ENCODE measurements at places on chromosomes 1 and 21.

- no peak for DNase-seq
Measured at GRCh38 chr1:64199154-64199553, 4.3 kb upstream of the UBE2U start.

DNA sequence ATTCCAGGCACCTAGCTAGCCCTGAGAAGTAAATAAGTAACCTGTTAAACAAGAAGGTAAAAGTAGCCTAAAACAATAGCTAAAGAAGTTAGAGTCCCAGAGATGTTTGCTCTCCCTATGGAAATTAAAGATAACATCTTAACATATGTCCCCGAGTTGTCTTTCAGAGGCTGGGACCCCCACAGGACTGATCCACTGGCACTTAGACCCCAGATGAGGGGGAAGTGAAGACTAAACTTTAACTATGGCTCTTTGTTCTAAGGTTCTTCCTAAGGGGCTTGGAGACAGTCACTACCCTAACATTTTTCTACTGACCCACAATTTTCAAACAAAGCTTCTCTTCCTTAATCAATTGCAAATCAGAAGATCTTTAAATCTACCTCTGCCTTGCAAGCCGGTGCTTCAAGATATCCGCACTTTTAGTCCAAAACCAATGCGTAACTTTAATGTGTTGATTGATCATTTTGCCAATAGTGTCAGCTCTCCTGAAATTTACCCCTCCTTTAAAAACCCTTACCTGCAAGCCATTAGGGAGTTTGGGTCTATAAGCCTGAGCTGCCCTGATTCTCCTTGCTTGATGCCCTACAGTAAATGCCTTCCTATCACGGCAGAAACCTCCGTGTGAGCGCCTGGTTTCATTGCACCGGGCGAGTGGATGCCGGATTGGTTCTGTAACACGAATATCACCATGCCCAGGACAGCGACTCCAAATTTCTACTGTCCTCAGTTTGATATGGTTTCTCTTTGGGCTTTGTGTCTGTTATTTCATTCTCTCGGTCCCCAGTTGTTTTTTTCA is 404.4 kb downstream of the SIPA1L2 start:
- no peak for DNase-seq

- no peak for DNase-seq
Measured at GRCh38 chr1:201014816-201015200, 8.7 kb downstream of the KIF21B start.

DNA sequence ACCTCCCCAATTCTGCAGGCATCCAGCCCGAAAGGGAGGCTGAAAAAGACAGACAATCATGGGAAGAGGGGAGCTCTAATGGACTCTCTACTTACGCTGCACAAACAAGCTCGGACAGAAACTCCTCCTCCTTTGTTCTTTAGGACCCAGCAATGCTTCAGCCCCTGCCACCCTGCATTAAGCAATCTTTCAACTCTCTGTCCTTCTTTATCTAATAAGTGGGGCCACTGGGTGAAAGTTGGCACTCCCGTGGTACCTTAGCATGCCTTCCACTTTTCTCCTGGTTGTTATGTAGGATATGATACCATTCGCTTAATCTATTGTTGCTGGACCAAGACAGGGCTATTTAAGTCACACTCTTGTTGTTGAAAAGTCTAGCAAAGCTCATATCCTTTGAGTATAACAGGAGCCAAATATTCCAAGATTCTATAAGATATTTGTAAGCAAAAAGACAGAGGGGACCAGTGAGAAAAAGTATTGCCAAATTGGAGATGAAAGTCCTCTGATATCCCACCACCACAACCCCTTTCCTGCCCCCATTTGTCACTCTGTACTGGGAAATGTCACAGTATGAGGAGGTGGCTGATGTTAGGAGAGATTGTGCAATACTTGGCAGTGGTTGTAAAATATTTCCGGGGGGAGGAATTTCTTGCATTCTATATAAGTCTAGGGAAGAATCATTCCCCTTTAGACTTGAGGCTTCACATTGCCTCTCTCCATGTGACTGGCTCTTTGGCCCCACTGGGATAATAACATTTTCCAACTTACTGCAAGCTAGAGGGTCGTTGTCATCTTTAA is 137.3 kb upstream of the GJB5 start:
- DNase-seq = no peak

DNA sequence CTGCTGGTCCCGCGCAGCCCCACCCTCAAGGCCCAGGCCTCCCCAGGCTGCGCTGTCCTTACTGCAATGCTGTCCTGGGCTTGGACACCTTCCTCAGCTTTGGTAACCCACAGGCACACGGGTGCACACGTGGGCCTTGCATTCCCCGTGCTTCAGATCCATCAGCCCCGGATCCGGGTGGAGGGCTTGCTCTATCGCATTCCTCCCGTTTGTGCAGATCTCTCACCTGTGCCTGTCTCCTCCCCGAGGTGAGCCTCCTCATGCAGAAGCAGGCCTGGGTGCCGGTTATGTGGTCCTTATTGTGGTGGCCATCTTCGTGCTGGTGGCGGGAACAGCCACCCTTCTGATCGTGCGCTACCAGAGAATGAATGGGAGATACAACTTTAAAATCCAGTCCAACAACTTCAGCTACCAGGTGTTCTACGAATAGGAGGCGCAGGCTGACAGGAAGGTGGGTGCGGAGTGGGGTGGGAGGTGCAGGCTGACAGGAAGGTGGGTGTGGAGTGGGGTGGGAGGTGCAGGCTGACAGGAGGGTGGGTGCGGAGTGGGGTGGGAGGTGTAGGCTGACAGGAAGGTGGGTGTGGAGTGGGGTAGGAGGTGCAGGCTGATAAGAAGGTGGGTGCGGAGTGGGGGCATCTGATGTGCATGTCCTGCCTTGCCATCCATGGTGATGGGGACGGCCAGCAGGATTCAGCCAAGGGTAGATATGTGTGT is 66.2 kb downstream of the UMODL1 start:
- no peak for DNase-seq

DNA sequence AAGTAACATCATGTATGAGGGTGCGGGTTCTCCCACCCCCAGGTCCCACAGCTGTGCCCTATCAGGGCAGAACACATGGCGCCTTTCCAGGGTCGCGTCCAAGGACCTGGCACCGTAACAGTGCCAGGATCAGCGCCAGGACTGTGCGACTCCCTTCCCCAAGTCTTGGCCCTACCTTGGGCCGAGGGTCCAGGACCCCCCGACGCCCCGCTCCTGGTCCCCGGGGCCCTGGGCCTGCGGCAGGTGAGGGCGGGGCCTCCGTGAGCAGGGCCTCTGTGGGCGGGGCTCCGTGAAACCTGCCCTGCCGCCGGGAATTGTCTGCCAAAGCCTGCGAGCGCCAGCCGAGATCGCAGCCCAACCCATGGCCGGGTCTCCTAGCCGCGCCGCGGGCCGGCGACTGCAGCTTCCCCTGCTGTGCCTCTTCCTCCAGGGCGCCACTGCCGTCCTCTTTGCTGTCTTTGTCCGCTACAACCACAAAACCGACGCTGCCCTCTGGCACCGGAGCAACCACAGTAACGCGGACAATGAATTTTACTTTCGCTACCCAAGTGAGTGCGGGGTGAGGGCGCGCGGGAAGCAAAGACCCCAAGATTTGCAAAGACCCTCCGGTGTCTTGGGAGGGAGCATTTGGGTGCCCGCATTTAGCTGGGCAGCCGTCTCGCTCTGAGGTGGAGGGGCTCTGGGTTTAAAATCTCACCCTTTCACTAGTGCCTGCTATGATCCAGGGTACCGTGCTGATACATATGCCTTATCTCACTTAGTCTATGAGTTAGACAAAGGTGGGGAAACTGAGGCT is at the start of gene RHBG:
Gene RHBG (plus strand): TSS at position 323 of the 796 bp plus-strand sequence. CDS start 39 bp downstream, at position 362.
- no peak for DNase-seq

- DNase-seq = no peak
Measured at GRCh38 chr1:65795311-65795710, 2.6 kb downstream of the PDE4B start.

DNA sequence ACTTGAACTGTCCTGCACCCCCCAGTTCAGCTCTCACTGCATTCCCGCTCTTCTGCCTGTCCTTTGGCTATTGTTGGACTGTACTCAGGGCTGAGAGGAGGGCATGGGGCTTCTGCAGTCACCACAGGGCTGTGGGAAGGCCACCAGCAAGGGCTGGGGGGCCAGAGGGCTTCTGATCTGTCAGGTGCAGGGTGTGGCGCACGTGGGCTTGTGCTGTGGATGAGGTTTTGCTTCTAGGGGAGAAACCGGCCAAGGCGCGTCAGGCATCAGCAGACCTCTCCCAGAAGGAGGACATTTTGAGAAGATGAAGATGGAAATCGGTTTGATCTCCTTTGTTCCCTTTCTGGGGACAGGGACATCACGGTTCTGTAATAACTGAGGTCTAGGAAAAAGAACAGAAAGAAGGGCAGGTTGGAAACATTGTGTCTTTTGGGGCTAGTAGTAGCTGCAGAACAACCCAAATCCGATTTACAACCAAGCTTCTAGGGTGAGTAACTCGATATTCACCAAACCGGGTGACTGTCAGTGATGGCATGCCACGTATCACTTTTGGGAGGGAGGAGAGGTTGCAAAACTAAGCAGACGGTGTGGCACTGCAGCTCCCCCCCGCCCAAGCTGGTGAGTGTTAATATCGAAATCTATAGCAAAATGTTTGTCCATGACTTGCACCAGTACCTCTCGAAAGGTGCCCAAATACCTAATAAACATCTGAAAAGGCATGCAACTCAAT is 40.9 kb downstream of the AGPAT3 start:
- DNase-seq = no peak

GRCh38 chr1:76240316-76240715 is 165.8 kb downstream of the ST6GALNAC3 start:
- DNase-seq = no peak

GRCh38 chr1:175690298-175690697 is 53.1 kb downstream of the TNR start:
- no peak for DNase-seq

GRCh38 chr21:15122241-15122640 is 57.4 kb upstream of the NRIP1 start:
- DNase-seq = no peak

DNA sequence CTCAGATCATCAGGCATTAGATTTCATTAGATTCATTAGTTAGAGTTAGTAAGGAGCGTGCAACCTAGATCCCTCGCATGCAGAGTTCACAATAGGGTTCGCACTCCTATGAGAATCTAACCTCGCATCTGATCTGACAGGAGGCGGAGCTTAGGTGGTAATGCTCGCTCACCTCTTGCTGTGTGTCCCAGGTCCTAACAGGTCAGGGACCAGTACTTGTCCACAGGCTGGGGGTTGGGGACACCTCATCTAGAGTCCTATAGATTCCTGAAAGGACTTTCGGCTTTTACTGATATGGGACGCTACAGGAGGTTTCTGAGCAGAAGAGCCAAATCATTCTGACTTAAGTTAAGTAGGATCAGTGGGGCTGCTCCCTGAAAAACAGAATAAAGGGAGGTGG is 91.4 kb downstream of the AKT3 start:
- DNase-seq = no peak

- DNase-seq = no peak
Measured at GRCh38 chr1:115429884-115430283, 91.8 kb upstream of the NGF start.

DNA sequence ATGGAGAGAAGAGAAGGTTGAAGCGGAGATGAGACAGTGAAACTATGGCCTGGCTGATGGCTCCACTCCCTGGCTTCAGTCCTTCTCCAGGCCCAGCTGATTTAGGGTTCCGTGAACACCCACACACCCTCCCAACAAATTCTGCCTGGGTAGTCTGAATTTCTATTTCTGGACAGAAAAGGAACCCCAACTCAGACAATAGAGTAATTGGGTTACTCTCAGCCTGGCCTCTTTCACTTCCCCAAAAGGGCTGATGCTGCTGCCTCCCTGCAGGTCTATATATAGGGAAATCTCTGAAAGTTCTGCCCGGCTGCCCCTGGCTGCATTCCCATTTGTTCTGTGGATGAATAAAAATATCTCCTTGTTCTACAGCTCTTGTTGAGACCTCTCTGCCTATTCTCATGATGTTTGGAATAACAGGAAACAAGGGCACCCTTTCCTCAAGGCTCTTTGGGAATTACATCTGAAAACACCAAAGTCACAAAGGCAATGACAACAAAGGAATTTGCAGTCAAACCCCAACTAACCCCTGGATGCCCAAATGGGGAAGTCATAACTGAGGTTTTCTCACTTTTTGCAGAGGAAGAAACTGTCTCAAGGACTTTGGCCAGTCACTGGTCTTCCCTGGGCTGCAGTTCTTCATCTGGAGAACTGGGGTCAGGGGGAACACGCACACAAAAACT is 11.4 kb upstream of the ZSCAN20 start:
- peak; percentile 55 for DNase-seq

DNA sequence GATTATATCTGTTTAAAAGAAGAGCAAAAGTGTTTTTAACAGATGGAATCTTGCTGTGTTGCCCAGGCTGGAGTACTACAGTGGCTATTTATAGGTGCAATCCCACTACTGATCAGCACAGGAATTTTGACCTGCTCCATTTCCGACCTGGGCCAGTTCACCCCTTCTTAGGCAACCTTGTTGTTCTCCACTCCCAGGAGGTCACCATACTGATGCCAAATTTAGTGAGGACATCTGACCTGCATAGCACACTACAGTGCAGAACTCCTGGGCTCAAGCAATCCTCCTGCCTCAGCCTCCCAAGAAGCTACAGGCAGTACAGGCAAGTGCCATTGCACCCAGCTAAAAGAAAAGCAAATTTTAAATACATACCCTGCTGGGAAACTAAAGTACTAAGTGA is 11.3 kb upstream of the NUP210L start:
- DNase-seq = no peak

DNA sequence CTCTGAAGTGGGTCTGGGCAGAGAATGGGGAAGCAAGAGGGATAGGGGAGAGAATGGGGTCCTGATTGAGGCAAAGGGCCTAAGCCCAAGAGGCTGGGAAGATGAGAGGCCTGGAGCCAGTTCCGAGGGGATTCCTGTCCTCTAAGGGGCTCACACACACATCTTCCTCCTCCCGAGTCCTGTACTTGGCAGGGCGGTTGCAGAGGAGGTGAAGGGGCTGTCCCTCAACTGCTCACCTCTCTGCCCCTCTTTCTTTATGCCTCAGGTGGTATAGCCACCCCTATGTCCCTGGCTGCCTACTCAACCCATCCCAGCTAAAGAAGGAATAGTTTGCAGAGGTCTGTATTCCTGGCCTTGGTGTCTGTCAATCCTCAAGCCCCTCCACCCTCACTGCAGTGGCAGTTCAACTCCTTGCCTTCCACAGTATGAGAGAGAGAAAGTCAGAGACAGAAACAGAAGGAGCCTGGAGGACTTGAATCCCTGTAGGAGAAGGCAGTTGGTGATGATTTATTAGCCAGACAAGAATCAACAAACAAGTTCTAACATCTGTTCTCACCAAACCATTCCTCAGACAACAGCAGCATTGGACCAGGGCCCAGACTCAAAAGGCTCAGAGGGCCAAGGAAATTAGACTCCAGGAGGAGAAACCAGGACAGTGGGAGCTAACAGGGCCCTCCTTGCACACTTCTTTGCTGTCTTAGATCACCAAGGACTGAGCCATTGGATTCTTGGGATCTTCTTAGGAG is 10.7 kb downstream of the SH2D2A start:
- DNase-seq = no peak

Measured in KBM-7 (cell line).